ENCODE measurements at places on chromosomes 7 and 10.

DNA sequence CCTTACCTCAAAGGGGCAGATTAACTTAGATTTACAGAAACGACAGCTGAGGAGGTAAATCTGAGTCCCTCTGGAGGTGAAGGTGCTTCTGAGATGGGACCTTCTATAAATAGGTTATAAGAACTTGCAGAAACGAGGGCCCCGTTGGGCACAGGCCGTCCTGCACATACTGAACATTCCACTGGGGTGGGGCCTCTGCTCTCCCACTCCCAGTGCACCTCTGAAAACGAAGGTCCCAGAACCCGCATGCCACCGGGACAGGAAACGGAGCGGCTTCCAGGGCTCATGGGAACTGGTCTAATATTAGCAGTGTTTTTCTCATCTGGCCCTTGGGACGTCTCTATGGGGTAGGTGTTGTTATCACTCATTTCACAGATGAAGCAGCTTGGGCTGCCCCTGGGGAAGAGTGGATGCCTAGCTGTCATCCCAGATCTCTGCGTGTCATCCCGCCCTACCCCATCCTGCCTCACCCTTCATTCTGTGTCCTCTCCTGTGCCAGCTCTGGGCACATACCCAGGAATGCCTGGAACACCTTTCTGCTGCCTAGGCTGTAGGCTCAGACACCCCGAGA lies 19.6 kb downstream of the C10orf62 start:
- no peak for DNase-seq

GRCh38 chr10:113135025-113135424 lies 185.0 kb downstream of the TCF7L2 start:
- DNase-seq: no peak

DNA sequence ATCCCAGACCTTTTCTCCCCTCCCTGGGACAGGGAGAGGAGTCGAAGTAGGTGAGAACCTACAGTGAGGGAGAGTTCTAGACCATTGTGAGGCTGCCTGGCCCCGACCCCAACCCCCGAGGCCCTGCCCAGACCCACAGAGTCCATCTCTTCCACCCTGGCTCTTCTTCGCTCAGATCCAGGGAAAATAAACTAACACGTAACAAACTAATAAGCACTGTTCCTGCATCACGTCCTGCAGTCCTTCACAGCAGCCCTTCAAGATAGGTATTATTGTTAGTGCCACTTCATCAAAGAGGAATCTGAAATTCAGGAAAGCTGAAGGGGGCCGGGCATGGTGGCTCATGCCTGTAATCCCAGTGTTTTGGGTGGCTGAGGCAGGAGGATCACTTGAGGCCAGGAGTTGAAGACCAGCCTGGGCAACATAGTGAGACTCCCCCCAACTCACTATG lies at the start of gene SPACDR:
Gene SPACDR (minus strand): TSS at position 51 of the 451 bp plus-strand sequence. CDS start 235 bp downstream, outside the sequence.
- DNase-seq: no peak

DNA sequence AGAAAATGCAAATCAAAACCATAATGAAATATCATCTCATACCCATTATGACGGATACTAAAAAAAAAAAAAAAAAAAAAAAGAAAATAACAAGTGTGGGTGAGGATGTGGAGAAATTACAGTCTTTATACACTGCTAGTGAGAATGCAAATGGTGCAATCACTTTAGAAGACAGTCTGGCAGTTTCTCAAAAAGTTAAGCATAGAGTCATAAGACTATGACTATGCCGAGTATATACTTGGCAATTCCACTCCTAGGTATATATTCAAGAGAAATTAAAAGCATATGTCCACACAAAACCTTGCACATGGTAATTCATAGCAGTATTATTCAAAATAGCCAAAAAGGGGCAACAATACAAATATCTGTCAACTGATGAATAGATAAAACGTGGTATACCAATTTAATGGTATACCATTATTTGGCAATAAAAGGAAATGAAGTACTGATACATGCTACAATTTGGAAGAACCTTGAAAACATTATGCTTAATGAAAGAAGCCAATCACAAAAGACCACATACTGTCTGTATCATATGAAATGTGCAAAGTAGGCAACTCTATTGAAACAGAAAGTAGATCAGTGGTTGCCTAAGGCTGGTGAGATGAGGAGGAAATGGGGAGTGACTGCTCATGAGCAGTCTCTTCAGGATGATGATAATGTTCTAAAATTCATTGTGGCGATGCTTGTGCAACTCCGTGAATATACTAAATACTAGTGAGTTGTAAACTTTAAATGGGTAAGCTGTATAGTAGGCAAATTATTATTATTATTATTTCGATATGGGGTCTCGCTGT lies 90.1 kb upstream of the NANOS1 start:
- no peak for DNase-seq

- DNase-seq: no peak
Observed at GRCh38 chr7:50321487-50322067, 17.1 kb downstream of the IKZF1 start.

DNA sequence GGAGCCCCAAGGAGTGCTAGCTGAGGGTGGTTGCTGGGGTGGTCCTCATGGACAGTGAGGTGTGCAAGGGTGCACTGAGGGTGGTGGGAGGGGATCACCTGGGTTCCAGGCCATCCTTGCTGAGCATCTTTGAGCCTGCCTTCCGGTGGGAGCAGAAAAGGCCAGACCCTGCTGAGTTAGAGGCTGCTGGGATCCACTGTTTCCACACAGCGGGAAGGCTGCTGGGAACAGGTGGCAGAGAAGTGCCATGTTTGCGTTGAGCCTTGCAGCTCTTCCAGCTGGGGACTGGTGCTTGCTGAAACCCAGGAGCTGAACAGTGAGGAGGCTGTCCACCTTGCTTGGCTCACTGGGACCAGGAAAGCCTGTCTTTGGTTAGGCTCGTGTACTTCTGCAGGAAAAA lies 34.9 kb downstream of the PRF1 start:
- DNase-seq: no peak

DNA sequence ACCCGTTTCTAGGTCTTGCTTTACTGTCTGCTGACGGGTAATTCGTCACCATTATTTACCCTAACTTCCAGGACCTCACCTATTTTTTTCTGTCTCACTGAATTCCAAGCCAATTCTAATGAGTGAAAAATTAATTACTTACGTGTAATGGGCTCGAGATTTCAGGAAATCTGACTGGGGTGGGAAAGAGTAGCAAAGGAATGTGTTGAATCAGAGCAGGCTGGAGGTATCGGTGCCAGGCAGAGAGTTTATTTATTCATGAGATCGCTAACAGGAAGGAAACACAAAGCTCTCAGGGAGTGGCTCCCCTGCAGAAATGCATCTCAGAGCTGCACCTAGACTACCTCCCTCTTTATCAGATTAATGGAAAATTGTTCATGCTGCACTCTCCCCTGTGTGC lies 4.0 kb upstream of the DIP2C start:
- no peak for DNase-seq

- no peak for DNase-seq
Observed at GRCh38 chr7:155452505-155453295, 5.2 kb upstream of the EN2 start.

- no peak for DNase-seq
Observed at GRCh38 chr7:111744501-111745155, 182.3 kb upstream of the IMMP2L start.

DNA sequence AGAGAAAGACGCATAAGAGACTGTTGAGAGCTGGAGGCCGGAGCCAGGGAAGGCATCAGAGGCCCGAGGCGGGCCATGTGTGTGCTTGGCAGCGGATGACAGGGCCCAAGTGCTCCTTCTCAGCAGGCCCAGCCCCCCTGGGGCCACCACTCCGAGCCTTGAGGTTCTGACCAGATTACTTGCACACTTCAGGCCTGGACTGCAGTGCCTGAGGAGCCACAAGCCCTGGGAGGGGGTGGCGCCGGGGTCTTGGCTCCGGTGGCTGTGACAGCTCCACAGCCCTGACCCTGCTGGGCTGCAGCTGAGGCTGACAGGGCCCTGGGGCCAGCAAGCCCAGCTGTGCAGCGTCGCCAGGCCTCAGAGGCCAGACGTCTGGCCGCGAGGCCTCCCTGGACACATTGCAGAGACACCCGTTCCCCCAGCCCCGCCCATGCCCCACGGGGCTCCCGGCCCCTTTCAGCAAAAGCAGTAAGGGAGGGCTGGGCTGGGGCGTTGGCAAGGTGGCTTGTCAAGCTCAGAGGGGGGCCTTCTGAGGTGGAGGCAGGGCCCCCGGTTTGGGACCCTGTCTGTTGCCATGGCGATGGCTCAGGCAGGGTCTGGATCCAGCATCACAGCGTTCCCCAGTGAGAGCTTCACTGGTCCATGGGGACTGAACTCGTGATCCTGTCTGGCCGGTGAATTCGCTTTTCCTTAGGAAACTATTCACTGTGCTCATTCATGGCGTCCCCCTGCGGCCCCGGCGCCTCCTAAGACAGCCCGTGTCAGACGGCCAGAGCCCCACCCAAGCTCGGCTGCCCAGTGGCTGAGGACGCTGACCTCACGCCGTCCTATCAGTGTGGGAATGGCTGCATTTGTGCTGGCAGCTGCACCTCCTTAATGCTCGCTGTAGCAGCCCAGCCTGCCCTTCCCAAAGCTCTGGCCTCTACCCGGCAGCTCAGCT lies 5.7 kb downstream of the ELN start:
- peak; percentile 58 for DNase-seq

DNA sequence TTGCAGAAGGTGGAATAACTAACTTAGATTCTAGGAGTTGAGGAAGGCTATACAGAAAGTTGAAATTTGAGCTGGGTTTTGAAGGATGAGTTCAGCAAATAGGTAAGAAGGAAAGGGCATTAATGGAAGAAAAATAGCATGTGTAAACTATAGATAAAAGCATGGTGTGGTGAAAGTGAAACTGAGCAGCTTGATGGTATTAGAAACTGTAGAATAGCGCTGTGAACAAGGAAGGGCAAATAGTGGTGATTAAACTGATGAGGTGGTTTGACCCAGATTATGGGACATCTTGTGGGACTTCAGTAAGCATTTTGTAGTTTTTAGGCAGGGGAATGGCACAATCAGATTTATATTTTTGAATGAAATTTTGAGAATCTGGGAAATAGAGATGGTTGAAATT lies 90.5 kb downstream of the EXOC6 start:
- no peak for DNase-seq

- peak; percentile 58 for DNase-seq
Observed at GRCh38 chr10:89553064-89553734, 17.8 kb upstream of the SLC16A12 start.

GRCh38 chr7:136526408-136527105 lies 341.9 kb upstream of the CHRM2 start:
- no peak for DNase-seq

GRCh38 chr10:119613741-119614140 lies 17.0 kb upstream of the TIAL1 start:
- DNase-seq: no peak

GRCh38 chr10:43258211-43258561 lies 8.7 kb downstream of the RASGEF1A start:
- no peak for DNase-seq

GRCh38 chr10:24414597-24414996 lies 205.7 kb downstream of the KIAA1217 start:
- no peak for DNase-seq

GRCh38 chr10:13536674-13537366 lies 8.0 kb upstream of the BEND7 start:
- DNase-seq: peak; percentile 67

GRCh38 chr10:119120413-119120867 lies 16.5 kb downstream of the DENND10 start:
- no peak for DNase-seq

GRCh38 chr10:106555599-106555998 lies 608.9 kb downstream of the SORCS1 start:
- no peak for DNase-seq

DNA sequence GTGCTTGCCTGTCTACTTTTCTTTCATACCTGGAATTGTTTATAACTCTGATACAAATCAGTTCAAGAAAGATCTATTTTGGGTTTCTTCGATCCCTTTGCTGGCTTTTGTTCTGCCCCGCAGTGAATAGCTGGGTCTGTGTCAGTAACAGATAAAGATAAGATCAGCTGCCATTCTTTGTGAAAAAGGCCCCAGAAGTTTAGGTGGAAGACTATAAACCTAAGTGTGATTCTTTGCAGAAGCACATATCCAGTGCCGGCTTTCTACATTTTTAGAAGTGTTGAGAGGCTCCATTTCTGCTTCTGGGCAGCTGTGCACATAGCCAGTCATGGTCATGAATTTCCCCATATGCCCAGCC lies 686.4 kb upstream of the C7orf33 start:
- no peak for DNase-seq

DNA sequence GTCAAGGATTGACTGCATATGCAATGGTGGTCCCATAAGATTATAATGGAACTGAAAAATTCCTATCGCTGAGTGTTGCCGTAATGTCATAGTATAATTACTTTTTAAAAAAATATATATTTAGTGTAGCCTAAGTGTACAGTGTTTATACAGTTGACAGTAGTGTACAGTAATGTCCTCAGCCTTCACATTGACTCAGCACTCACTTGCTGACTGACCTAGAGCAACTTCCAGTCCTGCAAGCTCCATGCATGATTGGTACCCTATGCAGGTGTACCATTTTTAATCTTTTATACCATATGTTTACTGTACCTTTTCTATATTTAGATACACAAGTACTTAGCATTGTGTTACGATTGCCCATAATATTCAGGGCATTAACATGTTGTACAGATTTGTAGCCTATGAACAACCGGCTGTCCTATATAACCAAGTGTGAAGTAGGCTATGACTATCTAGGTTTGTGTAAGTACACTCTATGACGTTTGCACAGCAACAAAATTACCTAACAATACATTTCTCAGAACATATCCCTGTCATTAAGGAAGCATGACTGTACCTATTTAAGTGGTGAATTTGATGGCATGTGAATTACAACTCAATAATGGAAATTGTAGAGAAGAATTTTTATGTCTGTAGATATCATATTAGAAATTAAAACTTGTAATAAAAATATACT lies 40.9 kb downstream of the CCNY start:
- DNase-seq: no peak

GRCh38 chr7:34307540-34307939 lies 350.5 kb upstream of the NPSR1 start:
- DNase-seq: no peak

GRCh38 chr7:17234030-17234397 lies 64.4 kb upstream of the AHR start:
- DNase-seq: peak; percentile 2

GRCh38 chr7:28180364-28181147 lies at the start of gene JAZF1:
Gene JAZF1 (minus strand): TSS chr7:28180795.
- no peak for DNase-seq

GRCh38 chr7:142860968-142861367 lies 6.1 kb downstream of the EPHB6 start:
- DNase-seq: no peak

- no peak for DNase-seq
Observed at GRCh38 chr7:129952086-129952652, 591 bp downstream of the UBE2H start.

DNA sequence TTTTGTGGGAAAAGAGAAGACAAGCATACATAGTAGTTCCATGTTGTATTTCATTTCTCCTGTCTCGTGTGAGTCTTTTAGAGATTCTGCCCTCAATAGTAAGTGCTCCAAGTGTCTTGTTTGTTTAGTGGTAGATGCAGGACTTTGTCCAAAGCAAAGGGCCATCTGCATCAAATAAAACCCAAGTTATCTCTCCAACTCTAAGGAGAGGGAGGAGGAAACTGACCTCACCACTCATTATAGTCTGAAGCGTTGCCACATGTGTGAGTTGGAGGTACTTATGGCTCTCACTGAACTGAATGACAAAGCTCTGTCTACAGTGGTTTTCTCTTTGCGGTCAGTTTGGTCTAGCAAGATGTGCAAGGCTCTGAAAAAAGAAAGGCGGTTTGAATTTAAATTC lies 272.6 kb downstream of the DOCK4 start:
- no peak for DNase-seq

GRCh38 chr10:28963539-28964221 lies 286.4 kb downstream of the BAMBI start:
- peak; percentile 51 for DNase-seq

Measured in trophoblast cell (in vitro differentiated cells and primary cell).